ENCODE measurements at places on chromosomes 2 and 18.

GRCh38 chr18:55573386-55573785 lies 14.6 kb downstream of the TCF4 start:
- no peak for DNase-seq

DNA sequence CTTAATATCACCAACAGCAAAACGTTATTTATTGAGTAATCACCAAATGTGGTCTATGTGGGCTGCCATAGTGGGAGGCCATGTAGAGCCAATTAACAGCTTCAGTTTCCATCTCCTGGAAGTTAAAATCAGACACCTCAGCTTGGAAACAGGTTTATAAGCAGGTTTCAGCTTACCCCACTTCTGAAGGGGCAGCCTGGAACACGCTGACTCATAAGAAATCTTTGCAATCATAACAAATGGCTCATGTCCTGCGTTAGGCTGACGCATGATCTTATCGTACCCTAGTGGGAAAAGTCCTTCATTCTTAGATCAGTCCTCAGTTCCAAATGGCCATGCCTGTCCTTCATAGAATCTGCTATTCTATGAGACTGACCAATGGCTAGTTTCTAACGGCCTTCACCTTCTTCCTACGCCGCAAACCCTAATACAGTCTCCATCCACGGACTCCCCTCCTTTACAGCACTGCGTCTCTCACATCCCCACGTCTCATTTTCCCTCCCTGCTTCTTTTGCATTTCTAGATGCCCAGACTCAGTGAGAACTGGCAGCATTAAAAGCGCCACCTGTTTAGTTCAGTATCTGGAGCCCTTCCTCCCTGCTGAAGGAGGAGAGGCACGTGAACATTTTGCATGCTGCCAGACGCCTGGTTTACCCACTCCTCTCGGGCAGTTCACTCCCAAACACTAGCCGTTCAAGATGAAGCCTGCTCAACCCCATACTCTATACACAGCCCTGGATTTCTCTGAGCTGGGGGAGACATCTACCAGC lies 24.2 kb upstream of the BZW1 start:
- peak; percentile 70 for DNase-seq

GRCh38 chr2:105590780-105591660 lies 153.7 kb upstream of the NCK2 start:
- no peak for DNase-seq

DNA sequence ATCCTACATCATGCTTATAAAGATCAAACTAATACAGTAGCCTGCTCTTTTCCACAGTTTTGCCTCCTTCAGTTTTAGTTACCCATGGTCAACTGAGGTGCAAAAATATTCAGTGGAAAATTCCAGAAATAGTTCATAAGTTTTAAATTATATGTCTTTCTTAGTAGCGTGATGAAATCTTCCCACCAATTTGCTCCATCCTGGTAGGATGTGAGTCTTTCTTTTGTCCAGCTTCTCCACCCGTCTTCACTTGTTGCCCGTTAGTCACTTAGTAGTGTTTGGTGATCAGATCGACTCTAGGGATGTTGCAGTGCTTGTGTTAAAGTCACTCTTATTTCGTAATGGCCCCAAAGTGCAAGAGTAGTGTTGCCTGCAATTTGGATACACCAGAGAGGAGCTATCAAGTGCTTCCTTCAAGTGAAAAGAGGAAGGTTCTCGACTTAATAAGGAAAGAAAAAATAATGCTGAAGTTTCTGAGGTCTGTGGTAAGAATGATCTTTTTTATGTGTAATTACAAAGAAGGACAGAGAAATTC lies 57.0 kb downstream of the CEP192 start:
- no peak for DNase-seq

- no peak for DNase-seq
Measured at GRCh38 chr2:207012461-207012860, 73.1 kb downstream of the CPO start.

GRCh38 chr18:37231251-37231650 lies 334.3 kb downstream of the CELF4 start:
- DNase-seq = no peak

- no peak for DNase-seq
Measured at GRCh38 chr18:76963936-76964335, 141.6 kb downstream of the ZNF236 start.

DNA sequence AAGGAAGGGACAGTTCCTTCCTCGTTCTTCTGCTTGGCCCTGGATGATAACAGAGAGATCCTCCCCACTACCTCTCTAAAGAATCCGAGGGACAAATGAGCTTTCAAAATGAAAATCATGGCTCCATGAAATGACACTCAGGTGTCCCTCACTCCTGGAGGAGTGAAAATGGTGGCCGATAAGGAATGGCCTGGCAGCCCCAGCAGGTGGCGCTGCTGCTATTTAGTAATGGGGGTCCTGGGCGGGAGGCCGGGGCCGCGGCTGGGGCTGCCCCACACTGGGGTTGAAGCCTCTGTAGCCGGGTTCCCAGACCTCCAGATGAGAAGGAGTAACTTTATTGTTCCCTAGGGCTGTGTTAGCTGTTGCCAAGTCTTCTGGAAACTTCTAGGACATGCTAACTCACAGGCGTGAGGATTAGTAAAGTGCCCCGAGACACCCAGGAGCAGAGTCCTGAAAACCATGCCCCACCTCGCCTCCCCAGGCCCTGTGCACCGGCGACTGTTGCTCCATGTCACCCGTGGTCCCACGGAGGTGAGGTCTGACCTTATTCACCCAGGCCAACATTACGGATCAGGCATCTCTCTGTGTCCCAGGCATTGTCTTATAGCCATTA lies 138.0 kb downstream of the CTIF start:
- DNase-seq = peak; percentile 70

DNA sequence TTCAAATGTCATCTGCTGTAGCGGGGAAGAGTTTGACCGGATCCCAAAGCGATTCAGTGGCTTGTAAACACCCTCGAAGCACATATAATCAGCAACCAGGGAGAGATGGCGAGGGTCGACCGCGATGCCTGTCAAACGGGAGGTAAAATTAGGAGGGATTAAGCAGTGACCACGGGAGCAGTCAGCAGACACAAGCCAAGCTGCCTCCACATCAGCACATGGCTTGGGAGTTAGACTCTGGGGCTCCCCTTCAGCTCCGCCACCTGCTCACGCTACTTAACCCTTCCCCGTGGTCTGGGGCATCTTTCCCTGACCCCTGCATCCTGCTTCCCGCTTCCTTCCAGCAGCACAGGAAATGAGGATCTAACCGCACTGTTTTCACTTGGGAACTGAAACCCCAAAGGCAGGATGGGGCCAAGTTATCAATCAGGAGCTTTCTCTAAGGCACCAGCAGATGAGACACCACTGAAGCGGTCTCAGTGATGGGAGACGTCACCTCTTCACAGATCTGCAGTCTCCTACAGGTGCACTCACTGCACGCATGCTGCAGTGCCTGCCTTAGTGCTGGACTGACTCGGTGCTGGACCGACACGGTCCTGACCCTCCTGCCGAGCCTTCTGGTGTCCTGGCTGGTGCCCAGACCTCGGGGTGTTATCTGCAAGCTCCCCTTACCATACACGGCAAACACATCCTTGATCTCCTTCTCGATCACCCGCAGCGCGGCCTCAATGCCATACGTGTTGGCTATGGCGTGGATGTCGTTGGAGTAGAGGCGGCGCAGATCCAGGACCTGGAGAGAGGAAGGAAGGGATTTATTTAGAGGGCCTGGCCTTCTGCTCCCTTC lies 77.5 kb downstream of the POLR1A start:
- DNase-seq = no peak

GRCh38 chr2:42974721-42975717 lies 182.6 kb upstream of the HAAO start:
- peak; percentile 78 for DNase-seq
